ENCODE measurements at places on chromosomes 16 and 17.

DNA sequence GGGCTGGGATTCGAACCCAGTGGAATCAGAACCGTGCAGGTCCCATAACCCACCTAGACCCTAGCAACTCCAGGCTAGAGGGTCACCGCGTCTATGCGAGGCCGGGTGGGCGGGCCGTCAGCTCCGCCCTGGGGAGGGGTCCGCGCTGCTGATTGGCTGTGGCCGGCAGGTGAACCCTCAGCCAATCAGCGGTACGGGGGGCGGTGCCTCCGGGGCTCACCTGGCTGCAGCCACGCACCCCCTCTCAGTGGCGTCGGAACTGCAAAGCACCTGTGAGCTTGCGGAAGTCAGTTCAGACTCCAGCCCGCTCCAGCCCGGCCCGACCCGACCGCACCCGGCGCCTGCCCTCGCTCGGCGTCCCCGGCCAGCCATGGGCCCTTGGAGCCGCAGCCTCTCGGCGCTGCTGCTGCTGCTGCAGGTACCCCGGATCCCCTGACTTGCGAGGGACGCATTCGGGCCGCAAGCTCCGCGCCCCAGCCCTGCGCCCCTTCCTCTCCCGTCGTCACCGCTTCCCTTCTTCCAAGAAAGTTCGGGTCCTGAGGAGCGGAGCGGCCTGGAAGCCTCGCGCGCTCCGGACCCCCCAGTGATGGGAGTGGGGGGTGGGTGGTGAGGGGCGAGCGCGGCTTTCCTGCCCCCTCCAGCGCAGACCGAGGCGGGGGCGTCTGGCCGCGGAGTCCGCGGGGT, at the start of gene CDH1:
TSS of gene CDH1 (plus strand) at position 247 of the 684 bp plus-strand sequence. CDS start at position 371, 124 bp downstream.
- no peak for DNase-seq

DNA sequence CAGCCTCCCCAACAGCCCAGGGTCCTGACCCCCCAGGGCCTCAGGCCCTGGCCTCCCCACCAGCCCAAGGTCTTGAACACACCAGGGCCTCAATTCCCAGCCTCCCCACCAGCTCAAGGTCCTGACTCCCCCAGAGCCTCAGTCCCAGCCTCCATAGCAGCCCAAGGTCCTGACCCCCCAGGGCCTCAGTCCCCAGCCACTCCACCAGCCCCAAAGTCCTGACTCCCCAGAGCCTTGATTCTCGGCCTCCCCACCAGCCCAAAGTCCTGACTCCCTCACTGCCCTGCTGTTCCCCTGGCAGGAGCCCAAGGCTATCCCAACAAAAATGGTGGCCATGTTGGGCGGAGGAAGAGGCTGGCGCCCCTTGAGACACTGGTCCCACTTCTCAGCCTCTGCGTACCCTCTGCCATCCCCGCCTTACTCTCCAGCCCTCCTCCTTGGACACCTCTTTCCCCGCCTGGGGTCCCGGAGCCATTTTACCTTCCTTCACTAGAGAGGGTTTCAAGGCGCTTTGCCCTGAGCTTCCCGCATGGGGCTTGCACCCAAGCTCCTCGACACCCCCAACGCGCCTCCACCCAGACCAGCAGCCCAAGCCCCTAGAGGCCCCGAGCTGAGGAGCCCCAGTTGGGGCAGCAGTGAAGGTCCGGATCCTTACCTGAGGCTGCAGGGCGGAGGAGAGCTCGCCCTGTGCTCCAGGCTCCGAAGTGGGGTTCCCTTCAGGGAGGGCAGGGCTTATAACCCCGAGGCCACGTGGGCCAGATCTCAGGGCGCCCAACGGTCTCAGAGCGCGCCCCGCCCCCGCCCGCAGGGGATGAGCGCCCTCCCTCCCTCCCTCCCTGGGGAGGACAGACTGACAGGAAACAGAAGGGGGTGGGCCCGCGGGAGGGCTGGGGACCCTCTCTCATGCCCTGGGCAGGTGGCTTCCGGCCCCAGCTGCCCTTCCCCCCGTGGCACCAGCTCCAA, 3.5 kb upstream of the TSPOAP1 start:
- DNase-seq = no peak

GRCh38 chr17:50605429-50605828, 29.3 kb upstream of the ABCC3 start:
- no peak for DNase-seq

- DNase-seq = no peak
These were observed 335.7 kb downstream of the GRIN2A start for GRCh38 chr16:9846362-9847099.

- no peak for DNase-seq
These were observed 167.1 kb upstream of the ZFHX3 start for GRCh38 chr16:73214825-73215677.

GRCh38 chr17:63550817-63551639, 751 bp downstream of the DCAF7 start:
- DNase-seq = peak; percentile 33

GRCh38 chr16:10834130-10834529, 15.5 kb upstream of the TVP23A start:
- DNase-seq = no peak

DNA sequence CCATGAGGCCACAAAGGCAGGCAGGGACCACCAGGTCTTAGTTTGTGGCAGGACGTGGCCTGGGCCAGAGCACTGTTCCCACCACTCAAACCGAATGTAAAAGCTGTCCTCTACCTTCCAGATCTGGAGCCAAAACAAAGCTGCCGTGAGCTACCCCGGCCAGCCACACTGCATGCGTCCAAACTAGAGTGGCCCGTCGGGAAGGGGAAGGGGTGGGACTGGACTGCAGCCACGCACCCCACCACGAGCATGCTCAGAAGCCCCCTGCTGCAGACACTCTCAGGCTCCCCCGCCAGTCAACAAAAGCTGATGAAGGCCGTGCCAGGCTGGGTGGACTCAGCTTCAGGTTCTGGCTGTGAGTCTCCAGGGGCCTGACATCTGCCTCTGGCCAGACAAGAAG, 15.2 kb downstream of the SLC13A5 start:
- DNase-seq = no peak

DNA sequence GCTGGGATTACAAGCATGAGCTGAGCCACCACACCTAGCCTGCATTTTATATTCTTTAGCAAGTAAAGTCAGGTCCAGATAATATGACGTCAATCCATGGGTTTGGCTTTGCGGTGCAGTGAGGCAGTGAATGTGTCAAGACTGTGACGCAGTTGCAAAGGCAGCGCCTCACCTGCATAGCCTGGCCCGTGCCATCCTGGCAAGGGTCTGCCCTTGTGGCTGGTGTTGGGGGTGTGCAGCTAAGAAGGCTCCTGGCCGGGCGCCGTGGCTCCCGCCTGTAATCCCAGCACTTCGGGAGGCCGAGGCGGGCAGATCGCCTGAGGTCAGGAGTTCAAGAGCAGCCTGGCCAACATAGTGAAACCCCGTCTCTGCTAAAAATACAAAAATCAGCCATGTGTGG, 7.0 kb downstream of the PDF start:
- no peak for DNase-seq

All from hippocampal formation (tissue), 2 donors.